ENCODE measurements at places on chromosomes 1 and 21.

DNA sequence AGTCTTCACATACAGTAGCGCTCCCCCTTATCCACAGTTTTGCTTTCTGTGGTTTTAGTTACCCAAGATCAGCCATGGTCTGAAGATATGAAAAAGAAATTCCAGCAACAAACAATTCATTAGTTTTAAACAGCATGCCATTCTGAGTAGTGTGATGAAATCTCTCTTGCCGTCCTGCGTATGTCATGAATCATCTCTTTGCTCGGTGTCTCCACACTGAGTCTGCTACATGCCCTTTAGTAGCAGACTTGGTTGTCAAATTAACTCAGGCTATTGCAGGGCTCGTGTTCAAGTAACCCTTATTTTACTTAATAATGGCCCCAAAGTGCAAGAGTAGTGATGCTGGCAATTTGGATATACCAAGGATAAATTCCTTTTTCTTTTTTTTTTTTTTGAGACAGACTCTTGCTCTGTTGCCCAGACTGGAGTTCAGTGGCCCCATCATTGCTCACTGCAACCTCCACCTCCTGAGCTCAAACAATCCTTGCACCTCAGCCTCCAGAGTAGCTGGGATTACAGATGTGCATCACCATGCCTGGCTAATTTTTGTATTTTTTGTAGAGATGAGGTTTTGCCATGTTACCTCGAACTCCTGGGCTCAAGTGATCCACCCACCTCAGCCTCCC is 22.6 kb downstream of the PHACTR4 start:
- no peak for DNase-seq

GRCh38 chr1:30400507-30400906 is 322.9 kb downstream of the MATN1 start:
- no peak for DNase-seq

DNA sequence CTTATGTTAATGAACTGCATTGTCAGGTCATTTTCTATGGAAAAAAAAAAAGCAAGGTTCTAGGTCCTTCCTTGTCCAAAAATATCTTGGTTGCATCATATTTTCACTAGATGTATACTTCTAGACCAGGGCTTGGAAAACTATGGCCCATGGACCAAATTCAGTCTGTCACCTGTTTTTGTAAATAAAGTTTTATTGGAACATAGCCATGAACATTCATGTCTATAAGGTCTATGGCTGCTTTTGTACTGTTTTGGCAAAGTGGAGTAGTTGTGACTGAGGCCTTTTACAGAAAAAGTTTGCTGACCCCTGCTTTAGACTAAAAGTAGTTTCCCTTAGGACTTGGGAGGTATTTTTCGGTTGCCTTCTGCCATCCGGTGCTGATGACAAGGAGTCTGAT is 19.2 kb upstream of the PLA2G2E start:
- no peak for DNase-seq

DNA sequence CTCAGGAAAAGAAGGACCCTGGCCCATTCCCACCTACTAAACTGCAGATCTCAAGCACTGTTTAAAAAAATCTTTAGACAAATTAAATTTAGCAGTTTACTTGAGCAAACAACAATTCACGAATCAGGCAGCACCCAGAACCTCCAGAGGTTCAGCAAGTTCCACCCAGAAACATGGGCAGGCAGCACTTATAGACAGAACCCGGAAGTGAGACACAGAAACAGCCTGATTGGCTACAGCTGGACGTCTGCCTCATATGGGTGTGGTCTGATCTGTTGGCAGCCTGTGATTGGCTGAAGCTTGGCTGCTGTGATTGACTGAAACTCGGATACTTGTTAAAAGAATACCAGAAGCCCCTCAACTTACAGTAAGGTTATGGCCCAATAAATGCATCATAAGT is 34.7 kb upstream of the COL6A2 start:
- DNase-seq, result no peak

- DNase-seq, result no peak
Measured at GRCh38 chr1:24190983-24191461, 3.9 kb upstream of the IFNLR1 start.

GRCh38 chr1:79708646-79709265 is 702.2 kb upstream of the ADGRL4 start:
- DNase-seq, result no peak

DNA sequence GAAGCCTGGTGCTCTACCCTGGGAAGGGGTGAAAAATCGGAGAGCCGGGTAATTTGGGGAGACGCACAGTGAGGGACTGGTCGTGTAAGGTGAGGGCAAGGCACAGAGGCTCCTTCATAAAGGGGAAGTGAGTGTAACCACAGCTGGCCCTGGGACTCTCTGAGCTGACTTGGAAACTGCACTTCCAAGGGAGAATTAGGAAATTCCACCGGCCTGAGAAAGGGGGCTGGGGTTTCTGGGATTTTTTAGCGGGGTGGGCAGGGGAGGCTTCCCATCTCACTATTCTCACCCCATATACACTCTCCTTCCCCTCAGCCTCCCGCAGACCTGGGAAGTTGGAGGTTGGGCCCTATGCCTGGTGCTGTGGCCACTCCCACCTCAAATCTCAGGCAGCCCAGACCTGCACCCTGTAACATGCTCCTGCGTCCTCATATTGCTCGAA is 88.3 kb upstream of the IPO9 start:
- no peak for DNase-seq

GRCh38 chr1:67811781-67812180 is 21.5 kb downstream of the GNG12 start:
- DNase-seq, result no peak

DNA sequence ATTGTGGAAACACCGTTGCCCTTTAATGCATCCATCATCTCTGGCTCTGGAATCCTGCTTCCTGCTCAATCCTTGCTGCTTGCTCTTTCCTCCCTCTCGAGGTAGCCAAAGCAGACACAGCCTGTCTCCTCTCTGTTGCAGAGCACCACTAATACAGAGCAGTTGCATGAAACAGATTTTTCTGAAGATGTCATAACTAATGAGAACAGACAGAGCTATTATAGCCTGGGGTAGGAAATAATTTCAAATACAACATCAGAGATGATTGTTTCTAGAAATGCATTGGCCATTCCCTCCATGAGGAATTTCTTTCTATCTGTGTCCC is 23.3 kb upstream of the ACBD6 start:
- DNase-seq, result no peak

DNA sequence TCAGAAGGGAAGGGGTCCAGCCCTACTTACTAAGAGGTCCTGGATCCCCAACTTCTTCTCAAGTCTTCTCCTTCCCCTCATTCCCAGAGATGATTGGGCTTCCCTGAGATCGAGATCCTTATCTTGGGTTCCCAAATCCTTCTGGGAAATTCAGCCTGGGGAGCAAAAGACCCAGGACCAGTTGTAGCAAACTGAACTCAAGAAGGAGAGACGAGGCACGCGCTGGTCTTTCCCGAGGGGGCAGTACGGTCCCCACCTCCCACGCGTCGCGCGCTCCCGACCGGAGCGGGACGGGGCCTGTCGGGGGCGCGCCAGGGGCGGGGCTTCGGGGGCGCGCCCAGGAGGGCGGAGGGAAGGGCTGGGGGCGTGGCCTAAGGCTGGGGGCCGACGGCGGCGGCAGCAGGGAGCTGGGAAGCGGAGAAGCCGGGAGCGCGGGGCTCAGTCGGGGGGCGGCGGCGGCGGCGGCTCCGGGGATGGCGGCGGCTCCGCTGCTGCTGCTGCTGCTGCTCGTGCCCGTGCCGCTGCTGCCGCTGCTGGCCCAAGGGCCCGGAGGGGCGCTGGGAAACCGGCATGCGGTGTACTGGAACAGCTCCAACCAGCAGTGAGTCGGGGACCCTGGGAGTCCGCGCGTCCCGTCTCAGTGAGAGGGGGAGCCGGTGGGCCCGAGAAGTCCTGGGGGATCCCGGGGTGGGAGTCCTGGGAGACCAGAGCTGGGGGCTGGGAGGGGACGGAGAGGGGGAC is at the start of gene EFNA3:
Gene EFNA3, plus strand, starts transcription at position 369 of the 741 bp plus-strand sequence. Its CDS starts 105 bp downstream, at position 474.
- DNase-seq, result peak; percentile 85

DNA sequence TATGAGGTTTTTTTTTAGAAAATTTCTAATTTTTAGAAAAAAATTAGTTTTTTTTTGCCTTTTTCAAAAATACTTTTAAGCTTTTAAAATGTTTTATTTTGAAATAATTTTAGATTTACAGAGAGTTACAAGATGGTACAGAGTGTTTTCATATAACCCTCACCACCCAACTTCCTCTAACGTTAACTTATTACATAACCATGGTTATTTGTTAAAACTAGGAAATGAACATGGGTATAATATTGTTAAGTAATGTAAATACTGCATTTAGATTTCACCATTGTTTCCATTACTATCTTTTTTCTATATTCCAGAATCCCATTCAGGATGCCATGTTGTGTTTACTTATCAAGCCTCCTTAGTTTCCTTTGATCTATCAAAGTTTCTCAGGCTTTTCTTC is 45.2 kb upstream of the ST6GALNAC3 start:
- no peak for DNase-seq

DNA sequence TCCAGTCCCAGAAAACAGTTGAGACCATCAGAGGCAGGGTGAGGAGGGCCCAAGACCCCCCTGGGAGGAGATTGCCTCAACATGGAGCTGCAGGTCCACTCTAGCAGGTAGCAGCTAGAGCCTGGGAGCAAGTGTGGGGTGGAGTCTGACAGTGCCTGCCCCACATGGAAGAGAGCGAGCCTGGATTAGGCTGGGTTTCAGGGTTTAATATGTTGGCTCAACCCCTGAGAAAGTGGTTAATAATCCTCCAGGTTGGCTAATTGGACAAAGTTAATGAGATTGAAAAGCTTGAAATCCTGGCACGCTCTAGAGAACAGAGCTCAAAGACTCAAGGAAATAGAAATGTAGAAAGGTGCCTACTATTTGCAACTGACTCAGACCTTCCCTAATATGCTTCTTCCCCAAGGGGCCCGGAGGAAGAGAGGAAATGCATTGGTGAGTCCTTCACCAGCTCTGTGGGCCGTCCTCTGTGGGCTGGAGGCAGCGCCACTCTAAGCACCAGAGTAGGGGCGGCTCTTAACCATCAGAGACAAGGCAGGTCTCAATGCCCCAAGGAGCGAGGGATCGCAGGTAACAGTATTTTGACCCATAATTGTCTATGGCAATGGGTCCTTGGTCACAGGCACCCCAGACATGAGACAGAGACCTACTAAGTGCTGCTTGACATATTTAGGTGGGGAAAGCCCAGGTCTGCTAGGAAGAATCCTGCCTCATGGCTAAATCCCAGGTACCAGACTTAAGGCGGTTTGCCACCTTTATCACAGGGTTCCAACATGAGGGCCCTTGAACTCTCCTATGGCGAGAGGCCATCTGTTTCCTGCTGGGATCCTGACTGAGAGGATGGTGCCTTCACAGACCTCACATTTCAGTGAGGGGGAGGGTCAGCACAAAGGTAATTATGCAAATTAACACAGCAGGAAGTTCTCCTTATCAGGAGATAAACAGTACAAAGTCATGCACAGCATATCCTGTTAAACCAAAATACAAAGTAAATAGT is 33.8 kb downstream of the RSPH1 start:
- DNase-seq, result peak; percentile 35

DNA sequence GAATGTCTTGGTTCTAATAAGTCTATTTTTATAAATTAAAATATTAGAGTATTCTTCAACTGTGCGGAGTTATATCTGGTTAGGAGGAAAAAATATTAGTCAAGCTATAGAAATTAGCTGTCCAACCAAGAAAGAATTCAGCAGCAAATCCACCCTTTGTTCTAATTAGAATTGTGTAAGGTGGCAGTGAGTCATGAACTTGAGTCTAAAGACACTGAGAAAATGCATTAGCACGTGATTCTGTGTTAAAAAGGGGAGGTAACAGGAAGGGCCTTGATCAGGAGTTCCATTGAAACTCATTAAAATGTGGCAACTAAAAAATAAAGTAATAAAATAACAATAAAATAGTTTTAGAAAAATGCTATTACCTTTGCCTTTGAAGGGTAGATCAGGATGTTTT is 398.2 kb upstream of the RGS18 start:
- no peak for DNase-seq

GRCh38 chr1:4736254-4736653 is 81.8 kb downstream of the AJAP1 start:
- DNase-seq, result no peak

DNA sequence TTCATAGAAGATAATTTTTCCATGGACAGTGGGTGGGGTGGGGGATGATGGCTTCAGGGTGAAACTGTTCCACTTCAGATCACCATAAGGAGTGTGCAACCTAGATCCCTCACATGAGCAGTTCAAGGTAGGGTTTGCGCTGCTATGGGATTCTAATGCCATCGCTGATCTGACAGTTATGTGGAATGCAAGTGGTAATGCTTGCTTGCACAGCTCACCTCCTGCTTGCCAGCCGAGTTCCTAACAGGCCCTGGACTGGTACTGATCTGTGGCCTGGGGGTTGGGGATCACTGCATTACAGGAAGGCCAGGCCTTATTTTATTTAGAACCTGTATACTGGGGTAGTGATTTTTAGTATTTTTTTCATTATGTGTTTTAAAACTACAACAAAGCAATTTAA is 22.0 kb downstream of the MAN1A2 start:
- no peak for DNase-seq

GRCh38 chr1:207495801-207496792 is at the start of gene CR1:
TSS of gene CR1 (plus strand) at chr1:207496157. CDS start at chr1:207496268, 111 bp downstream.
- DNase-seq, result no peak

- no peak for DNase-seq
Measured at GRCh38 chr1:189623336-189623735, 854.3 kb downstream of the BRINP3 start.

DNA sequence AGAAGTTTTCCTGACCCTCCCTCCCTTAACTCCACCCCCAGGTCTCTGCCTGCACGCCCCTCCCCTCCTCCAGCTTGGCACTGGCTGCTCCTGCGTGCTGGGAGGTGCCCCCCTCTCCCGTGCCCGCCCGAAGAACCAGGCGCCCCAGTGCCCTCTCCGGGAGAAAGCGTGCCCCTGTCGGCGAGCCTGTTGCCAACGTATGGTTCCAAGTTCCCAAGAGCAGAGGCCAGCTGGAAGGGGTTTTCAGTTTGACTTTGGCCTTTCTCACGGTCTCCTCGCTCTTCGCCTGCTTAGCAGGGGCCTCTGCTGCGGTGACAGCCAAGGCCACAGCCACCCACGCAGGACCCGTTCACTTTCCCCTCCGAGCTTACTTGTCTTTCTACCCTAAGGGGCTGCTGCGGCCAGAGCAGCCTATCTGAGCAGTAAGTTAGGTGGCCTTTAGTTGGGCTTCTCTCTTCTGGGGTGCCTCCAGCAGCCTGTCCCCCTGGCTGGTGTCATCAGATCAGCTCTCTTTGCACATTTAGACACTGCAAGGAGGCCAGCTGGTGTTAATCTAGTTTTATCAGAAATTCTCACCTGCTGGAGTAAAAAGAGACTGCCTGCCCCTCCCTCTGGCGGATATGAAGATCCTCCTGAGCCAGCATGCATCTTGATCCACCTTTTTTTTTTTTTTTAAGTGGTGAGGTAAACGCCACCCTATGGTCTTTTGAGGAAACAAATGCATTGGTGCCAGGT is 1.5 kb downstream of the STUM start:
- peak; percentile 48 for DNase-seq

DNA sequence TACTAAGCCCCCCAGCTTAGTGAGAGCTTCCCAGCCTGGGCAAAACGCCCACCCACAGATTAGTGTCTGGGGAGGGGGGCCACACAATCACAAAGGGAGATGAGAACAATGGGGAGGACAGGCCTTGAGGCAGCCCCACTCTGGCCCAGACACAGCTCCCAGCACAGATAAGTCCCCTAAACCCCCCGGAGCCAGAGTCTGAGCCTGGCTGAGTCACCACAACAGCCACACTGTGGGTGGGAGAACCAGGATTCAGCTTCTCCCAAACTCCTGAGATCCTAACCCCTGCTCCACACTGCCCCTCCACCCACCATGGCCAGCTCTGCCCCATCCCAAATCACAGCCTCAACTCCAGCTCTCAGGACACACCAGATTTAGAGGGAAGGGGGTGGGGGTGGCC is 4.2 kb downstream of the NECTIN4 start:
- no peak for DNase-seq

GRCh38 chr1:106620521-106620954 is 435.9 kb upstream of the PRMT6 start:
- DNase-seq, result no peak

GRCh38 chr1:179588425-179589024 is 3.1 kb upstream of the TDRD5 start:
- DNase-seq, result no peak

Data from Caco-2 (cell line).